ENCODE measurements at places on chromosomes 5 and 9.

DNA sequence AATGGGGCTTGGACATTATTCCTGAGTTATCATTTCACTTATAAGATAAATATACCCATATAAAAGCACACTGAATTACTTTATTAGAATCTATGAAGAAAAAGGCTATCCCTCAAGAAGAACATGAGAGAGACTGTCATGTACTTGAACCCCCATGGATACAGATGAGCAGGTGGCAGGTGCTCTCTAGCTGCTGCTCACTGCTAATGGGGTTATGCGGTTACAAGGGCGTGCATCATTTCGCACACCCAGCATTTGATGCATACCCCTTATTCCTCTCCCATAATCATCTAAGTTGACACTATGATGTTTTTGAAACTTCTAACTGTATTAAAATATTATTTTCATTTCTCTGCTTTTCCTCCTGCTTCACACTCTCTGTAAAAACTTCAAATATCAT is 16.4 kb downstream of the ITK start:
- no peak for DNase-seq

DNA sequence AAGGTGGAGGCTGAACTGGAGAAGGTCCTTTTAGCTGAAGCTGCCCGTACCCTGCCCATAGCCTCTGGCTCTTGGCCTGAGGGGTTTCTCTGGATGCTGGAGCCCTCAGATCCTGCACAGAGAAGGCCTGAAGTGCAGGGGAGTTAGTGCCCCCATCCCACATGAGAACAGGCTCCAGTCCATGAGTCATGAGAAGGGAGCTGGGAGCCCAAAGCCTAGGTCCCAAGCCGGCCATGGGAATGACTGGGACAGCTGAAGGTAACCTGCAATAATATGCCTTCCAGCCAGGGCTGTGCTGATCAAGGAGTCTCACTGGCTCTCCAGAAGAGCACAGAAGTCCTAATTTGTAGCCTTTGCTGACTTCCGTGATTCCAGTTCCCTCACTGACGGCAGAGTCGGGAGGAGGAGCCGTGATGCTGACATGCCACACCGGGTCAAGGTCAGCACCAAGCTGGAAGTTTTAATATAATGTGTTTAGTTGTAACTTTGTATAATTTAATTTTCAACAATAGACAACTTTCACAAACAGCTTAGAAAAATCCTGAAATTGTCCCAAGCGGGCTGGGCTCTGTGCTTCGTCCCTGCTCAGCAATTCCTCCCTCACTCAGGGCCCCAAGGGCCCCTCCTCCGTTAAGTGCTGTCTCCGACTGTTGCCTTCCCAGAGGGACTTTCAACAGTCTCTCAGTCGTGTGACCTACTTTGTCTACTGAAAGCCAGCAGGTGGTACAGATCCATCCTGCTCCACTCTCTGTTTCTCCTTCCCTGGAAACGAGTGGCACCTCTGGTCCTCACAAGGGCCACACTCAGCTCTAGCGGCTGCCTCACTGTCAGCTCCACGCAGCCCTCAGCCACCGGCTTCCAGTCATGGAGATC is 387.8 kb downstream of the GADD45G start:
- no peak for DNase-seq

DNA sequence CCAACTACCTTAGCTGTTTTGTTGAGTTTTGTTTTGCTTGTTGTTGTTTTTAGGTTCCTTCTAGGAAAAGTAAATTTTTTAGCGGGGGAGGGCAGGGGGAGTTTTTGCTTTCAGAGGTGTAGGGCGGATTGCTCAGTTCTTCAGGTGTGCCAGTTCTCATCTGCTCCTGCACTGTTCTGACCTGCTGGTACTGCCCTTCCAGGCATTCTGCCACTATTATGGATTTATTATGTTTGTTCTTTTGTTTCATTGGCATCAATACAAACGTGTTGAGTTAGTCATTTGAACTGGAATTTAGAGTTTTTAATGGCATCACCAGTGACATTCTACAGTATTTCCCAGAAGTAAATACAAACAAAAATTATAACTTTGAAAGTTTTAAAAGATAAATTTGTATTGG is 26.0 kb downstream of the ERCC6L2 start:
- no peak for DNase-seq

DNA sequence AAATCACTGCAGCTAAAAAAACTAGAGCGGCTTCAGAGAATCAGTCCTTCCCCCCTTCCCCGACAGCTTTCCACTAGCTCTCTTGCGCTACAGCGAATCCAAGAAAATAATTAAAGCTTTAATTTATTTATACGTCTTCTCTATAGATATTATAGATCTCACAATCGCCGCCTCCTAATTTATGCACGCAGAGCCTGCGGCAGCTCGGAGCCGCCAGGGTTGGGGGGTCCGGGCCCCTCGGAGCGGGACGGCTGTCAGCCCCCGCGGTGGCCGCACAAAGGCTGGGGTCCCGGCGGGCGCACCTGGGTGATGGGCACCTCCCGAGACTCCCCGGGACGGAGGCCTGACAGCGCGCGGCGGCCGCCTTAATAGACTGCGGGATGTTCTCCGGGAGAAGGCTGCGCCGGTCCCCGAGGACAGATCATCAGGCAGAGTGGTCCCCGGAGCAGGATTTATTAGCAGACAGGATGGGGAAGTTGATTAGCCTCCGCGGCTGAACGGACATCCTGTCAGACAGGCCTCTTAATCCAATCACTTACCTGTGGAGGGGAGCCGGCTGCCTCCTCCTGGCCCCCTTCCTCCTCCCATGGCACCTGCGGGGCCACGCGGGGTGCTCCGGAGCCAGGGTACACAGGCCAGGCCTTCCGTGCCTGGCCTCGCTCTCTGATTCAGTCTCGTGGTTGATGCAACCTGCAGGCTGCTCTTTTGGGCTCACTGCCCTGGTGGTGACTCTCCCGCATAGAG is 166.8 kb downstream of the MELK start:
- no peak for DNase-seq

GRCh38 chr5:113846941-113847340 is 333.4 kb downstream of the YTHDC2 start:
- no peak for DNase-seq

DNA sequence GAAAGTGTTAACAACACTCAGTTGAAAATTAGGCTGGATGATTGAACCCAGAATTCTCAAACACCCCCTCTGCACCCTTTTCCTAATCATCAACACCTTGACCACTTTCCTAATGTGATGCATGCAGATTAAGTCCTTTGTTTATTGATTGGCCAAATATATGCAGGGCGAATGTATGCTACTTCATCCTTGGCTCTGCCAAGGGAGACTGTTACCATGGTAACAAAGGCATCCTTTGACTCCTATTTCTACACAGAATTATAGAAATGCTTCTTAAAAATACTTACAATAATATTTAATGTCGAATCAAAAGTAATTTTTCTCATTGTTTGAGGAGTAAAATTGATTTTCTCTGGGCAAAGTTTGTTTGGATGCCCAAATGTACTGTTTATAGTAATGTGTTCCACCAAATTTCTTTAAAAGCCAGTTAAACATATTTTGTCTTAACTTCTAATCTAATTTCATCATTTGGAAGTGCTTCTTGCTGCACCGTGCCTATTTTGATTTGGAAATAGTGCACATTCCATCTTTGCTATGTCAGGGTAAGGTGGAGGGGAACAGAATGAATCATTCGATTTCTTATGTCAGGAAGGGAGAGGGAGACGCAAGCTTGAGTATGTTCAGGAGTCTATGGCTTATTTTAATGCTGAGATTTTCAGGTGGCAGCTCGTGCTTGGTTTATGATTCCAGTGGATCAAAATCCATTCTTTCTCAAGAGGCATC is 1384.3 kb upstream of the WWC1 start:
- no peak for DNase-seq

DNA sequence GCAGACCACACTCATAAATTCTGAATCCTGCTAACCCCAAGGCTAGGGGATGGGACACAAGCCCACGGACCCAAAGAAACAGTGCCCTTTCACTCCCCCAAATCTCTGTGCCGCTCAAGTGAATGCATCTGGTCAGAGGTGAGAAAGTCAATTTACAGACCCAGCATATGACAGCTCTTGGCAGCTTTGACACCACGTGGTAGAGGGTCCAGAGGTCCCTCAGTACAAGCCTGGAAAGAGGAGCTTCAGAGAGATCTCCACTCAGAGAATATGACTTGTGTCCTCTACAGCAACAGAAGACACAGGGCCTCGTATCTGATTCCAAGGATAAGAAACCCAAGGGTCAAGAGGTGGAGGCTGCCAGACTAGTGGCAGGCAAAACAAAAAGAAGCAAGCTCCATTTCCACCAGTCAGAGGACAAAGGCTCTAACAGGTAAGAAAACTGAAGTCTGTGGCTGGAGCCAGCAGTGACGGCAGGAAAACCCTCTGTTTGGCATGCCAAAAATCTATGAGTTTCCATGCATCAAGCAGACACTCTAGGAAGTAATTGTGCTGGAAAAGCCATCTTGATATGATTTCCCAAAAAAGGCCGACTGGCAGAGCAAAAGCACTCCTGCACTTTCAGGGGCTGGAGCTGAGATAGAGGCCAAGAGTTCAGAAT is 138.7 kb downstream of the UGCG start:
- no peak for DNase-seq

- no peak for DNase-seq
Observed at GRCh38 chr9:82606492-82607382, 456.2 kb downstream of the RASEF start.

DNA sequence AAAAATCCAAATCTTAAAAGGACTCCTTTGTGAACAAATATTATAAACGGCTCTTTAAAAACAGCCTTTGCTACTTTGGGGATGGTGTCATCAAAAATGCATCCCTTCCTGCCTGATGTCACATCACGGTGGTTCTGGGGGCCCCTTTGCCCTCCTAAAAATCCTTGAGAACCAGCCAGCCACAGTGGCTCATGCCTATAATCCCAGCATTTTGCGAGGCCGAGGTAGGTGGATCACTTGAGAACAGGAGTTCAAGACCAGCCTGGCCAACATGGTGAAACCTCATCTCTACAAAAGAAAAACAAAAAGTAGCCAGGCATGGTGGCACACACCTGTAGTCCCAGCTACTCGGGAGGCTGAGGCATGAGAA is 43.9 kb downstream of the FNBP1 start:
- no peak for DNase-seq

DNA sequence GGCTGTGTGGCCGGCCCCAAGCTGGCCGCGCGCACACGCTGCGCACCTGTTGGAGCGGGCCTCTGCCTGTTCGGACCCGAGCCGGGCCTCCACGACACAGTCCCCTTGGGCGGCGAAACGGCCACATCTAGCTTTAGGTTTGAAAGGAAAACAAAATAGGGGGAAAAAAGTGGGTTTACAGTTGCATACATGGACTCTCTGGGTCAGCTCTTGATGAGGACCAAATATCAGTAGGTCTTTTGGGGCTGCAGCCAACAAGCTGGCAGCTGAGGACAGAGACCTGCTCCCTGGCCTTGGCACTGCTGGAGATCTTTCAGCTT is 20.7 kb downstream of the IGIP start:
- no peak for DNase-seq

- no peak for DNase-seq
Observed at GRCh38 chr9:90032296-90033027, 427.6 kb downstream of the GADD45G start.

DNA sequence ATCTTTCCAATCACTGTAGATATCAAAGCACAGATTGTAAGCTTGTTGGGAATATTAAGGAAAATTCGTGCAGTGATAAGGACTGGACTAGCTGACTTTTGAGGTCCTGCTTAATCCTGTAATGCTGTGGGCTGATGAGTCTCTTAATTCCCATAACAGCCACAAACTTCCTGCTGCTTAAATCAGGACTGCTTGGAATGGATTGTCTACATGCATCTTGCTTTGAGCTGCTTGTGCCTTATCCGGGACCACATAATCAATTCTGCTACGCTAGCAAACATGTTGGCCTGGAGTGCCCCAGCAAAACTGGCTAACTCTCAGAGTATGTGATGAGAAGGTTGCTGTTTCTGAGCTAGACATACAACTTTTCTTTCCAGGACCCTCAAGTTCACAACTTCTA is 79.6 kb downstream of the SNCAIP start:
- no peak for DNase-seq

- DNase-seq = no peak
Observed at GRCh38 chr5:167950126-167950721, 341.2 kb upstream of the WWC1 start.

- DNase-seq = no peak
Observed at GRCh38 chr5:149082271-149082670, 19.4 kb upstream of the SH3TC2 start.

GRCh38 chr5:14864181-14864812 is 7.3 kb downstream of the ANKH start:
- DNase-seq = no peak

- DNase-seq = peak; percentile 42
Observed at GRCh38 chr9:129068990-129069861, 11.7 kb upstream of the DOLPP1 start.

DNA sequence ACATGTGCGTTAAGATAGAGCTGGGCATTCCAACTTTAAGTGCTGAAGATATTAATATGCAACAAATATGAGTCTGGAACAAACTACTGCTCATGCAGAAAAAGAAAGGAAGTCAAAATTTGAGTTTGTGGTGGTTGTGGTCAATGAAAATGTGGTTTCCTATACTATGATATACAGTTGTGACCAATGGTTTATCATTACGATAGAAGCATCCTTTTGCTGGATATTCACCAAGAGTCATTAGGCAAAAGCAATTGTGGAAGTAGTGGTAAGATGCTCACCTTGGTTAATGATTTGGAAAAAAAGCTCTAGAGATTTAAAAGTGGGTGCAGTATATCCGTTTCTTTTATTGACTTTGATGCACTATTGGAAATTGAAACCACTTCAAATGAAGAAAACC is 1007.0 kb downstream of the NR2F1-AS1 start:
- DNase-seq = no peak

DNA sequence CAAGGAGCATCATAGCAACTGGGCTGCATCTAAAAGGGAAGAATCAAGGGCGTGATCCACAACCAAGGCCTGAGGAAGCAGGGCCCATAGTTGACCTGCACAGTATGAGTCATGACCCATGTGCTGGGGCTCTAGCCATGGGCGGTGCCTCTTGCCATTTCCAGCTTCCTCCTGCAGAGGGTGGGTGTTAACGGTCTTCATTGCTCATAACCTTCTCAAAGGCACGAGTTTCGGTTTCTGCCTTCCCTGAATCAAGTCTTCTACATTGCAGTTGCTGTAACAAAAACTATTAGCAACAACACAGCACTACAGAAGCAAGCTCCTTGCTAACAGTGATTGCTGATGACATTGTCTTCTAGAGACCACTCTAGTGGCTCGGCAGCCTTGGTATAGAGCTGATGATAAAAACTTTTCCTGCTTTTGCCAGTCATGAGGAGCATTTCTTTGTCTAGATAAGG is 66.9 kb downstream of the CTSL start:
- peak; percentile 55 for DNase-seq

- no peak for DNase-seq
Observed at GRCh38 chr9:20526500-20527319, 95.6 kb downstream of the MLLT3 start.

DNA sequence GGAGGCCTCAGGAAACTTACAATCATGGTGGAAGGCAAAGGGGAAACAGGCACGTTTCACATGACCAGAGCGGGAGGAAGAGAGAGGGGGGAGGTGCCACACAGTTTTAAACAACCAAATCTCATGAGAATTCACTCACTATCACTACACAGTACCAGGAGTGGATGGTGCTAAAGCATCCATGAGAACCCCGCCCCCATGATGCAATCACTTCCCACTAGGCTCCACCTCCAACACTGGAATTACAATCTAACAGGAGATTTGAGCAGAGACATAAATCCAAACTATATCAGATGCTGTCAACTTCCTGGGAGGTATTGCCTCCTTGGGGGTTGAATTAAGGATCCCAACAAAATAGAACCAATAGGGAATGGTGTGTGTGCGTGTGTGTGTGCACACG is 407.1 kb downstream of the MED10 start:
- no peak for DNase-seq

- no peak for DNase-seq
Observed at GRCh38 chr9:102403514-102403913, 591.6 kb upstream of the CYLC2 start.

- DNase-seq = no peak
Observed at GRCh38 chr5:6700074-6700684, 13.1 kb upstream of the TENT4A start.

Measured in stimulated activated CD4-positive, alpha-beta T cell treated with anti-CD3 and anti-CD28 coated beads, TNF-alpha, amount 100 ng/mL, for 48 hours (primary cell).